Right ventricle myocardium superior (tissue), 1 donor: ENCODE measurements at places on chromosomes 16 and 17. TPM values are rescaled to one million over a fixed set of nuclear protein-coding genes. Genes with fewer than 3 reads are reported as not detected.

DNA sequence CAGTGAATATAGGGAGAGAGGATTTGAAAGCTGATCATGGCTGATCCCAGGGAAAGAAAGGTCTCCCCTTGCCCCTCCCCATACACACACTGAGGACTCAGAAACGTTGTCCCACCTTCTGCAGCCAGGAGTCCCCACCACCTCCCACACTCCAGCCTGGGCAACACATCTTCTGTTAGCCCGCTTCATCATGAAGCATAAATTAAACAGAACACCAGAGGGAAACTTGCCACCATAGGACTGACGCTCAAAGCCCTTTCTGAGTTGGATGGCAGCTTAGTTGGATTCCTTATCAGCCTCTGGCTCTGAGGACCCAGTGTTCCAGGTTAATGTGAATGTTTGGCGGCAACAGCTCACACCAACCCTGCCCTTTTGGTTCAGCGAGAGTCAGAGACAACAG, 33.9 kb downstream of the ARHGAP27 start:
- no peak for DNase-seq

GRCh38 chr16:2190659-2191445, 5.6 kb downstream of the CASKIN1 start:
- DNase-seq = no peak

DNA sequence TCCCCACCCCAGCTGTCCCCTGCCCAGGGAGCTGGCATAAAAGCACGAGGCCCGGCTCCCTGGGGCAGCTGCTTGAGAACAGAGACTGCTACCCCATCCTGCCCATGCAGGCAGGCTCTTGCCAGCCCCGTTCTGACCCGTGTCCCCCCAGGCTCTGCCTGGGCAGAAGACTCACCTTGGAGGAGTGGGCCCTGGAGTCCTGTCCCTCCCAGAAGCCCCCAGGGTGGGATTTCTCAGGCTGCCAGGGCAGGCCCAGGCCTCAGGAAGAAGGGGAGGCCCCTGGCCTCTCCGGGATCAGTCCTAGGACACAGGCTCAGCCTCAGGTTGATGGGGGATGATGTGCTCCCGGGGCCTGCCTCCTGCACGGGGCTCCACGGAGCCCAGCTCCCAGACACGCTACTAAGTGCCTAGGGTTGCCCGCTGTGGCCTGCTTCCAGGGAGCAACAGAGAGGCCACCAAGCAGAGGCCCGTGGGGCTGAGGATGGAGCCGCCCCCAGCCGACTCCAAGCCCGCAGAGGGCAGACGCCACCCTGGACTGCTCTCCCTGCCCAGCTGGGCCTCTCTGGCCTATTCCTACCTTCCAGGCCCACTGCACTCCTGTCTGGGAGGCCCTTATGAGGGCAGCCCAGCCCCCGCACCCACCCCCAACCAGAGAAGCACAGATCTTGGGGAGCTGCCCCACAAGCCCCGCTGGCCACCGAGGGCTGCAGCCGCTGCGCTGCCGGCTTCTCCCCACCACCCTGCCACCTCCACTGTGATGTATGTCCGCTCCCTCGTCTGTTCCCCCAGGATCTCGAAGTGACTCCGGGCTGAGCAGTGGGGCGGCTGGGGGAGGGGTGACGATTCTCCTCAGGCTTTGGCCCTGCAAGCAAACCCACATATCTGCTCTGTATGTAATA, 1.7 kb downstream of the NME3 start:
- no peak for DNase-seq

DNA sequence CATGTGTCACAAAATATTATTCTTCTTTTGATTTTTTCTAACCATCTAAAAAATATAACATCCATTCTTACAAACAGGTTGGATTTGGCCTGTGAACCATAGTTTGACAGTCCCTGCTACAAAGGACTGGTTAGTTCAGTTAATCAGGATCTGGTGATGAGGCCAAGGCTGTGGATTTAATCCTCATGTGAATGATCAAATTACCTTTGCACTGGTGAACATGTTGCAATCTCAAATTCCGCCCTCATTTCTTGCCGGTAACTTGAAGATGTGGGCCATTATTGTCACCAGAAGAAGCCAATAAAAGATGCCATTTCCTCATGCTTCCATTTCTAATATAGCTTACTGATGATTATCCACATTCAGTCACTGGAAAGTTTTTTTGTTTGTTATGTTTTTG, 35.3 kb upstream of the YPEL2 start:
- DNase-seq = no peak

GRCh38 chr17:62696256-62696655, 68.8 kb downstream of the MRC2 start:
- DNase-seq = peak; percentile 38

GRCh38 chr17:72392056-72393010, 271.5 kb downstream of the SOX9 start:
- no peak for DNase-seq

GRCh38 chr17:75465039-75465438, 8.6 kb downstream of the TMEM94 start:
- no peak for DNase-seq

DNA sequence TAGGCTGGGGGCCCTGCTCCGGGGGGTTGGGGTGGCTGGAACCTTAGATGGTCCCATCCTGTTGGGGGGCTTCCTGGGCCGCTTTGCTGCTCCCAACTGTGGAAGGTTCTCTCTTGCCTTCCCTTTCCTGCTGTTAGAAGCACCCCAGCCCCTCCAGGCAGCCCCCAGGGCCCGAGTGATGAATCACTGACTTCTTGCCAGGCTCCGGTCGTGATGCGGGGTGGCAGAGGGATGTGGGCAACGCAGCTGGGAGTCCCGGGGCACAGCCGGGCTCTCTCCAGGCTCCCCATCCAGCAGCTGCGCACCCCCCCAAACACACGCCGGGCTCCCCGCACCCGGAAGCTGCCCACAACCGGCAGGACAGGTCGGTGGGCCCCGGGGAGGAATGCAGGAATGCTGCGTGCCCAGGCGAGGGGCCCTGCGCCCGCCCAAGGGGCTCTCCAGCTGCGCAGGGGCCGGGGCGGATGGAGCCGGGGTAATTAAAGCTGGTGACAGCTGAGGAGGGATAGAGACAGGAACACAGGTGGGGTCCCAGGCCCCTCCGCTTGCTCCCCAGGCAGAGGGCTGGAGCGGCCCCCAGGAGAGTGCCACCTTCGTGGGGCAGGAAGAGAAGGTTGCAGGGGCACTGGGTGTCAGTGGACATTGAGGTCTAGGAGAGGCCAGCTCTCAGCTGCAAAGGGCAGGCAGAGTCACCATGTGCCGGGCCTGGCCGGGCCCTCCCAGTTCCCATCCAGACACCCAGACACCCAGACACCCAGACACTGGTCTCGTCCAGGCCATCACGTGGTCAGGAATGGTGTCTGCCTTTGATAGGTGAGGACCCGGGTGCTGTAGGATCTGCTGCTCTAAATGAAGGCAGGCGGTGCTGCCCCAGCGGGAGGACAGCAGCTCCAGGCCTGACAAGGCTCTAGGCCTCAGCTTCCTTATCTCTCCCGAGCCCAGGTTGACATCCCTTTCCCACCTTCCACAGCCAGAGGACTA, 15.0 kb upstream of the SLC38A10 start:
- DNase-seq = no peak

CD300A gene
- total RNA-seq = 1.7 TPM

DNA sequence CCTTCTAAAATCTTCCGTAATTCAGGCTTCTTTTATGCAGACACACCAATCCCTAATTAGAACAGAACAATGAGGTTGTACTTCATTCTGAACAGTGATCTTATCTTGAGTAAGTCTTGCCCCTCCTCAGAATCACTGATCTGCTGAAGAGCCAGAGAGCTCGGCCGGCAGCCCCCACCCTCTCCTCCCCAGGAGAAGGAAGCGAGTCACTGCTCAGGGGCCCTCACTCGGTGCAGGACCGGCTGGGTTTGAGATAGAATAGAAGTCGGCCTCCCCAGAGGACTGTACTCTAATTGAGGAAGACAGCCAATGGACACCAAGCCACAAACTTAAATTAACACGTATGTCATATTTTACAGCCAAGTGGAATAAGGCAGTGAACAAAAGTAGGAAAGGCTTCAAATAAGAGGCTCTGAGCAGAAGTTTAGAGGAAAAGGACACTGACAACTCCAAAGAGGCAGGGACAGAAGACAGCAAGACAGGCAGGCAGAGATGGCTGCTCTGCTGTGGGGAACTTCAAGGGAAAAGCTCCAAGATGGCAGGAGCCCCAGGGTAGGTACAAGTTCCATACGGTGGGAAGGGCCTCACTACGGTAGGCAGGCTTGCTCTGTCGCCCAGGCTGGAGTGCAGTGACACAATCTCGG, 18.6 kb downstream of the CREBBP start:
- DNase-seq = peak; percentile 58

- DNase-seq = no peak
Measured at GRCh38 chr16:30585022-30585399, 486 bp downstream of the ZNF785 start.

GP2 gene
- total RNA-seq = not detected

KRTAP4-12 gene
- total RNA-seq = not detected

DNA sequence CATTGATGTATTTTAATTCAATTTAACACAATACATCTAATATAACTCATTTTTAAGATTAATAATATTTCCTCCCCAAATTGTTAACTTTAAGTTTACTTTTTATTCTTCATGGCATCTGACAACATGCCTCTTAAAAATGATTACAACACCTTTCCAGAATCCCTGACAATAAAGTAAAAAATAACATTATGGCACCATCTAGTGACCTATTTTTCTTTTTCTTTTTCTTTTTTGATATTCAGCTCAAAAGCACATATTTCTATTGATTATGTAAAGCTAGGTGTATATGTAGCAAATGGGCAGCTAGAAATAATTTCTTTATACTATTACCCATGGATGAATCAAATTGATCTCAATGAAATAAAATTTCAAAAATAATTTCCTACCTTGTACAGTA, 834.3 kb upstream of the CDH8 start:
- DNase-seq = no peak

GRCh38 chr16:85086347-85087291, 25.7 kb downstream of the CIBAR2 start:
- peak; percentile 90 for DNase-seq

- peak; percentile 24 for DNase-seq
Measured at GRCh38 chr16:50280932-50281331, 14.6 kb downstream of the ADCY7 start.

GRCh38 chr16:84514295-84514873, 9.9 kb upstream of the MEAK7 start:
- DNase-seq = no peak

DNA sequence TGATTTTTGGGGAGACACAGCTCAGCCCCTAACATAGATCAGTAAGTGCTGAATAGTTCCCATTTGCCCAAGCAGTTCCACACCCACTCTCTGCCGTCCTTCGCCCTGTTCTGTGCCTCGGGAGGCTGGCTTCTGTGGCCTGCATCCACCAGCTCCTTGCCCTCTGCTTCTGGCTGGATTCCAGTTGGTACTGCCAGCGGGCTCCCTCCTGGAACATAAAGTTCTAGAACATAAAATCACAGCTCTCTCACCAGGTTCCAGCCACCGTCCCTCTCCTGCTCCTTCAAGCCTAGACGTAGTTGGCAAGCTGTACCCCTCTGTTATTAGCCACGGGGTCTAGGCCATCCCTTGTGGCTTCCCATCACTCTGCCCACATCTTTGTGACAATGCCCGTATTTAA, 3.9 kb upstream of the MRPS23 start:
- DNase-seq = peak; percentile 76

DNA sequence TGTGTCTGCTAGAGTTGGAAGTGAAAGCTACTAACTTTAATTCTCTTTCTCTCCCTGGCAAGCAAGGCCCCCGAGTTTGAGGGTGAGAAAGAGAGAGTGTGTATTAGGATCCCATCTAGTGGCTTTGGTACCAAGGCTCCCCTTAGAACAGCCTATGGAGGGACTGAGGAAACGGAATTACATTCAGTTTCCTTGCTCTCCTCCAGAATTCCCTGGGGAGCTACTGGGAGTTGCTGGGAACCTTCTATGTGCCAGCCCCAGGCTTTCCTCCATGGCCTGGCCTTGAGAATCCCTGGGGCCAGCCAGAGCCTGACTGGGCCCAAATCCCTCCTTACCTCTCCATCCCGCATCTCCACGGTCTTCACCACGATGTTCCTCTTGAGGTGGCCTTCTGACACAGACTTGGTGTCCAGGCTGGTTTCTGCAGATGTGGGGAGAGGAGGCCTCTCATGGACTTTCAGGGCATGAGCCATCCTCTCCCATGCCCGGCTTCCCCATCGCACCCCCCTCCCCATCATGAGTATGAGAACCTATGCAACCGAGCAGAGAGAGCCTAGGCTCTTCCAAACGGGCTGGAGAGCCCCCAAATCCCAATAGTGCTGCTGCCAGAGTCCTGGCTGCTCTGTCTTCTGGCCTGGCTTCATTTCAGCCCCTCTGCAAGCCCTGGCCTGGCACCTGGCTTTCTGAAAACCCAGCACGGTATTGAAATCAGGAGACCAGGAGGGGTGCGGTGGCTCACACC, 7.4 kb downstream of the GFAP start:
- no peak for DNase-seq

CD79B gene
- 8.9 TPM for total RNA-seq

DNA sequence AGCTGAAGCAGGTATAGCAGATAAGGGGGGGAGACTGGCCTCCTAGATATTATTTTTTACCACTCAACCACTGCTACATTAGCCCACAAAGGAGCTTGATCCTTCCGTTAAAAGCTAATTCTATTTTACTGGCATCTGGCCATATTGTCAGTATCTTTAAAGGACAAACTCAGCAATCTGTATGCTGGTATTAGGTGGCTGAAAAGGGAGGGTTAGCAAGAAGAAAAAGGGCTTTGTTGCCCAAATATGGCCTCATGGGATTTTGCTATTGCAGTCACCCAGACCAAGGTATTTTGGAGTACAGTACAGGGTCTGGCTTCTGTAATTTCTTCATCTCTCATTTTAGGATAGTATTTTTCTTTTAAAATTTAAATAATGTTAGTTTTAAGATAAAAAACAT, 14.4 kb downstream of the RFWD3 start:
- no peak for DNase-seq

- DNase-seq = no peak
Measured at GRCh38 chr16:56823081-56823733, 41.8 kb upstream of the SLC12A3 start.

GRCh38 chr17:71085238-71086033, 916.1 kb downstream of the KCNJ2 start:
- DNase-seq = no peak

TBC1D3E gene
- not detected for total RNA-seq

AOC3 gene
- 8.3 TPM for total RNA-seq

- DNase-seq = no peak
Measured at GRCh38 chr16:21156767-21157467, 1.6 kb upstream of the LDAF1 start.

- DNase-seq = peak; percentile 88
Measured at GRCh38 chr16:27326738-27327585, 13.2 kb downstream of the IL4R start.

GRCh38 chr16:87681981-87682570, 79.8 kb downstream of the JPH3 start:
- no peak for DNase-seq
